Kidney epithelial cell (primary cell): ENCODE measurements at places on chromosomes 3 and 15. TPM values are rescaled to one million over a fixed set of nuclear protein-coding genes. Genes with fewer than 3 reads are reported as not detected.

SEMA3F gene
- total RNA-seq: 79.8 and 85.4 TPM in 2 replicates

A4GNT gene
- not detected in 2 replicates for total RNA-seq

GOLGA6L7 gene
- total RNA-seq: not detected in 2 replicates

GRCh38 chr3:40618158-40618557 is 93.4 kb downstream of the ZNF621 start:
- no peak for DNase-seq

GRCh38 chr3:68705695-68706094 is 226.7 kb downstream of the TAFA4 start:
- DNase-seq: no peak

- DNase-seq: no peak
Observed at GRCh38 chr15:94352636-94353487, 121.5 kb downstream of the MCTP2 start.
